Urothelium cell line (cell line): ENCODE measurements at places on chromosomes 2 and 18.

DNA sequence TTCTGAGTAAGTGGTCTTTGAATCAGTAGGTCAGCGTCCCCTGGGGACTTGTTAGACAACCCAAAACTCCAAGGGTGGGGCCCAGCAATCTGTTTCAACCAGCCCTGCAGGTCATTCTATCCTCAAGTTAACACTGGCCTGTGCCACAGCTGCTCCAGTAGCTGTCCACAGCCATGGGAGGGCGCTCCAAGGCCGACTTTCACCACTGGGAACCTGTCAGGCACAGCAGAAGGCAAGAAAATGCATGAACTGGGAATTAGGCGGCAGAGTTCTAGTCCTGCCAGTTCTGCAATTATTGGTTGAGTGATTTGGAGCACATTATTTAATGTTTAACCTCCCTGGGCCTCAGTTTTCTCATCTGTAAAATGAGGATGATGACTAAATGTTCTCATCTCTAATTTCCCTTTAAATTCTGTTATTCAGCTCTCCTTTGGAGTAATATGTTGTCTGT, 17.4 kb upstream of the MRPL33 start:
- DNase-seq = peak; percentile 85

GRCh38 chr2:44674473-44675284, 266.8 kb upstream of the SIX3 start:
- DNase-seq = no peak

DNA sequence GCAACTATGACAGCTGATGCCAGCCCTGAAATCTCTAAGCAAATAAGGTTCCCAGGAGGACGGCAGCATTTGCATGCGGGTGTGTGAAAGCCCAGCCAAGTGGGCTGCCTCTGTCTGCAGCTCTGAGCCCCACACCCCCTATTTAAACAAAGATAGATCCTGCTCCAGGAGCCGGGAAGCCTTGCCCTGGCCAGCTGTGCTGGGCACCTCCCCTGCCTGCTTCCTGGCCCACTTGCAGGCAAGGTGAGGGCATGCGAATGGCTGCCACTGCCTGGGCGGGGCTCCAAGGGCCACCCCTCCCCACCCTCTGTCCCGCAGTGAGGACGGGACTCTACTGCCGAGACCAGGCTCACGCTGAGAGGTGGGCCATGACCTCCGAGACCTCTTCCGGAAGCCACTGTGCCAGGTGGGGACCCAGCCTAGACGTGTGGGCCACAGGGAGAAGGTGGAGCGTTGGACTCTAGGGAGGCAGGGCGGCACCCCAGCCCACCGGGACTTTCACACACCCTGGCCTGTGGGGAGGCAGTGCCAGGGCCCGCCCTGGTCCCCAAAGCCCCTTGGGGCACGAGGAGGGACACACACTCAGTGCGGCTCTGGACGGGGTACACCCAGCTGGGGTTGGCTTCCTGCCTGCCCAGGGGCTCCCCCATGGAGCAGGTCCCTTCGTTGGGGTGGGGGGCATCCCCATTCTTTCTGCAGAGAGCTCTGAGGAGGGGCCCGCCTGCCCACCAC, at the start of gene ANO7:
Gene ANO7 (plus strand): TSS at position 317 of the 732 bp plus-strand sequence. CDS start 1,387 bp downstream, outside the sequence.
- DNase-seq = no peak

DNA sequence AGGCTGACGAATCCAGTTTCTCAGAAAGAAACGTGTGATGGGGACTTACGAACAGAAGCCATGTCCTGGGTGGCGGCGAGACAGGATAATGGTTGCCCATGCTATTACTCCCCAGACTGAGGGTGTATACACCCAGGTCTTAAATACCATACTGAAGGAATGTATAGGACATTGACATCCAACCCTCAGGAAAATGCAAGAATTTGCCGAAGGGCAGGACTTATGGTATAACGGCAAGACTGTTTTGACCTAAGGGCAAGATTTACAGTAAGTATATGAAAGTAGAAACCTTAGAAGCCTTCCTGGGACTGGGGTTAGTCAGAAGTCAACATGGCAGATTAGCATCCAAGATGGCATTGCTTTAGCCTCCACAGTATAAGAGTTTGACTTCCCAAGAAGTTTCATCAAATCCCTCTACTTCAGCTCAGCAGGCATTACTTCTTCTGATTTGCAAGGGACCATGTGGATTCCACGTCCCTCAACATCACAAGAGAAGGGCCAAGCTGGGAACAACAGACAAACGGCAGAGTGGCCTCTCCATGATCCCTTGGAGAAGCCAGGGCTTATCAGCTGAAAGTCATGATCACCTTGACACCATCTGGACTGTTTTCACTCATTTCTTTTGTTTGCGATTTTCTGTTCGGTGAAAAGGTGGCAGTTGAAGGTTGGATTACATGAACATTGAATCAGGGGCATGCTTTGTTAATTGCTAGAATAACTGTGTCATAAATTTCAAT, 21.1 kb downstream of the ST3GAL5 start:
- DNase-seq = no peak

DNA sequence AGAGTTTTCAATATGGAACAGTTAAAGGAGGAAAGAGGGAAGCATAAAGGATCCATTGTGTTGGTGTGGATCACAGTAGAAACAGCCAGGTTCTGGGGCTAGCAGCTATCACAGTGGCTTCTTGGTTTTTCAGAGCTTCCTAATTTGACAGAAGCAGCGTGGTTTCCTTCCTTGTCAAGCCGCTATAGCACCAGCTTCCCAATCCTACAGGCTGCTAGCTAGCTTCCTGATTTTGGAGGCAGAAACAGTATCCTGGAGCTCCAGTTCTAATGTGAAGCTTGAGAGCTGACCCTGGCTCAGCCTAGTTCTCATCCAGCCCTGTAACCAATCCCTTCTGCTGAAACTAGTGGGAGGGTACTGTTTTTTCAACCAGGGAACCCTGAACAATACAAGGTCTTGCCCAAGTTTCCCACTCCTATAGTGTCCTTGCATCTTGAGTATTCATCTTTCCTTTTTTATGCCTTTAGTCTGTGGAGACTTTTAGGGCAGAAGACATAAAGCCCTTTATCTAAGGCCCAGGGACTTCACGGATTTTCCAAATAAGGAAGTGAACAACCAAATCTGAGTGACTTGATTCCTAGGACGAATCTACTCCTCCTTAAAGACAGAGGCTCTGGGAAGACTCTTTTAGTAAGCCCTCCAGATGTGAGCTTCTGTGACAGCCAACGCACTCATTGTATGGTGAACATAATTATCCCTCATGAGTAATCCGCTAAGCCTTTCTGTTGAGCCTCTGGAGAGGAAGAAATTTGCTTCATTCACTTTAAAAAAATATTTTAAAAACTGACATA, 33.8 kb downstream of the CCDC93 start:
- DNase-seq = no peak

- no peak for DNase-seq
These were observed 391.8 kb upstream of the CRIM1 start for GRCh38 chr2:35963824-35964223.

- DNase-seq = no peak
These were observed 998.0 kb upstream of the FANCL start for GRCh38 chr2:59239146-59239545.

GRCh38 chr18:71075147-71075546, 786.3 kb downstream of the SOCS6 start:
- DNase-seq = no peak
